Mucosa of gallbladder (tissue), 1 donor: ENCODE measurements at places on chromosomes 16 and 17. TPM values are rescaled to one million over a fixed set of nuclear protein-coding genes. Genes with fewer than 3 reads are reported as not detected.

The MYOCD gene
- 37.3 TPM for total RNA-seq

The KIF2B gene
- total RNA-seq, result not detected

GRCh38 chr17:29619251-29619650 is 3.5 kb downstream of the CORO6 start:
- no peak for DNase-seq

DNA sequence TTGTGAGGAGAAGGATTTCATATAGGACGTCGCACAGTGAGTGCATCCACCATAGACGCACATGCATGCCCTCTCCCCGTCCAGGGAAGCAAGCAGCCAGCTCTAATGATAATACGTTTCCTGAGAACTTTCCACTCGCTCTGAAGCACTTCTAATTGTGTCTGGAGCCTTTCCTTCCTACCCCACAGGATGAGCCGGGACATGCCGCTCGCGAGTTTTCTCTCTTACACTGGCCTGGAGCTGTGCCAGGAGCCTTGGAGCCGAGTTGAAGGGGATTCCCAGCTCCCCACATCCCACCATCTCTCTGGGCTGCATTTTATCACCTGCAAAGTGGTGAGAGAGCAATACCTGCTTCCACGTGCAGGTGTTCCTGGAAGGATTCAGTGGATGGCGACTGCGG is 368.1 kb downstream of the C16orf95 start:
- no peak for DNase-seq

DNA sequence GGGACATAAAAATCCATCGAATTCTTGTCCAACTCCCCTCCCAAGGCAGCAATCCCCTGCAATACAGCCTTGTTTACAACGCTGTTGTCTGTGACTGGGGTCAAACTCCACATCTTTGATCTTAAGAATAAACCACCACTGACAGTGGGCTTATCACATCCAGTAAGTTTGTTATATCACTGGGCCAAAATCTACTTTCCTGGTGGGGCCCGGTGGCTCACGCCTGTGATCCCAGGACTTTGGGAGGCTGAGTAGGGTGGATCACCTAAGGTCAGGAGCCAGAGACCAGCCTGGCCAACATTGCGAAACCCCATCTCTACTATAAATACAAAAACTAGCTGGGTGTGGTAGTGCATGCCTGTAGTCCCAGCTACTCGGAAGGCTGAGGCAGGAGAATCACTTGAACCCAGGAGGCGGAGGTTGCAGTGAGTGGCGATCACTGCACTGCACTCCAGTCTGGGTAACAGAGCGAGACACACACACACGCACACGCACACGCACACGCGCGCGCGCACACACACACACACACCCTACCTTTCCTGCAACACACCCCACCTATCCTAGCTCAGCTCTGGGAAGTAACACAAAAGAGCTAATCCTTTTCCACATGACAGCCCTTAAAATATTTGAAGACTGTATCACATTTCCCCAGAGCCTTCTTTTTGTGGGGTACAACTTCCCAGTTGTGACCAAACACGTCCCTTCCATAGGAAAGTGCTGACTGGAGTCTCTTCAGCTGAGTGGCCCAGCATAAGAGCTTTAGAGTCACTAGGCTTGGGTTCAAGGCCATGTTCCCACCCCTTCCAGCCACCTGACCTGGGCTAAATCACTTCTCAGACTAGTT is 20.9 kb upstream of the ABCC1 start:
- no peak for DNase-seq

DNA sequence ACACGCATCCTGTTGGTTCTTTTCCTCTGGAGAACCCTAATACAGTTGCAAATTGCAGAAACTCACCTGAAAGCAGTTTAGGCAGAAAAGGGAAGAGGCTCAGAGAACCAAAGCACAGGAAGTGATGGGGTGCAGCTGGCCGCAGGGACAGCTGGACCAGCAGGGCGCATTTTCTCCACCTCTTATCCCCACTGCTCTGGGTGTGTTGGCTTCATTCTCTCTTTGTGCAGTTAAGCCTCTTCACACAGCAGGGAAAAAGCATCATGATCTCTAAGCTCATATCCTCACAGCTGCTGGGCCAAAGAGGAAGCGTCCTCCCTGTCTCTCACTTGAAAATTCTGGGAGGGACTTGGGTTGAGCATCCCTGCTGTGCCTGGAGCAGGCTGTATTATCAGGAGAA is 20.0 kb upstream of the LRRC75A start:
- no peak for DNase-seq

DNA sequence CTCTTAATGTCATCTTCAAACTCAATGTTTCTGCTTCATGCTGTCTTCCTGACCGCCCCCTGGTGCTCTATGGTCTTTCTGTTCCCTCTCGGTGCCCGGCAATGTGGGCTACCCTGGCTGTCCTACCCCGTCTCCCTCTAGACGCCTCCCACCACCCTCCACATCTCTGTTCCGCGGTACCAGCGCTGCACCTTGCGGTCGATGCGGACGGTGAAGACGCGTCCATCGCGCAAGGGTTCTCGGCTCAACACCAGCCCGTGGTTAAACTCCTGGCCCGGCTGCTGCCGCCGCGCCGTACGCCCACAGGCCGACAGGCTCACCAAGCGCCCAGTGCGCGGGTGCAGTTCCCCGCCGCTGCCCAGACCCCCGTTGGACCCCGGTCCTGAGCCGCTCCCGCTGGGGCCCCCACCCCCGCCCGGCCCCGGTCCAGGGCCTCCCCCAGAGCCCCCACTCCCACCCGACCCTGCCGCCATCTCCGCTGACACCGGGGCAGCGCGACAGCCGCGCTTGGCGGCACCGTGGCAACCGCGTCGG is at the start of gene NEURL4:
NEURL4 (minus strand) TSS at position 496 of the 534 bp plus-strand sequence; CDS start at position 473, 23 bp downstream.
- DNase-seq, result no peak

DNA sequence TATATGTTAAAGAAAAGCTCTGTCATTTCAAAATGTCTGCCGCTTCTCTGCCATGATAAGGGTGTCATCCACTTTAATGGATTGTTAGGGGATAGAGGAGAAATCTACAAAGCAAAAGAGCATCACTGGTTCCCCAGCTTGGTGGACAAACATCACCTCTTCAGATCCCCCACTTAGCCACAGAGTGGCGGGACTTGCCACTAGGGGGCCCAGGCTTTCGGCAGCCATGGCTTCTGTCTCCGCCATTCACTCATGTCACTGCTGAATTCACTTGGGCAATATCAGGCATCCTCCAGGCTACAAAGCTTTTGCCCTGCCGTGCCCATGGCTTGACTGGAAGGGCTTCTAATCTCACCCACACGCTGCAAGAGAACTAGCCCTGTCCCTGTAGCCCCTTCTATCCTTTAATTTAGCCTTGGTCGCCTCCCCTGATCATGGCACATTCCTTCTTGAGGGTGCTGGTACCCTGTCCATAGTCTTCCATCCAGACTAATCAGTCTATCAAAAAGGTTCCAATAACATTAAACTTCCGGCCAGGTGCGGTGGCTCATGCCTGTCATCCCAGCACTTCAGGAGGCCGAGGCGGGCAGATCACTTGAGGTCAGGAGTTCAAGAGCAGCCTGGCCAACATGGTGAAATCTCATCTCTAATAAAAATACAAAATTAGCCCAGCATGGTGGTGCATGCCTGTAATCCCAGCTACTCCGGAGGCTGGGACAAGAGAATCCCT is 34.7 kb downstream of the SBK1 start:
- DNase-seq, result peak; percentile 38
